ENCODE measurements at places on chromosomes 2 and 18.

DNA sequence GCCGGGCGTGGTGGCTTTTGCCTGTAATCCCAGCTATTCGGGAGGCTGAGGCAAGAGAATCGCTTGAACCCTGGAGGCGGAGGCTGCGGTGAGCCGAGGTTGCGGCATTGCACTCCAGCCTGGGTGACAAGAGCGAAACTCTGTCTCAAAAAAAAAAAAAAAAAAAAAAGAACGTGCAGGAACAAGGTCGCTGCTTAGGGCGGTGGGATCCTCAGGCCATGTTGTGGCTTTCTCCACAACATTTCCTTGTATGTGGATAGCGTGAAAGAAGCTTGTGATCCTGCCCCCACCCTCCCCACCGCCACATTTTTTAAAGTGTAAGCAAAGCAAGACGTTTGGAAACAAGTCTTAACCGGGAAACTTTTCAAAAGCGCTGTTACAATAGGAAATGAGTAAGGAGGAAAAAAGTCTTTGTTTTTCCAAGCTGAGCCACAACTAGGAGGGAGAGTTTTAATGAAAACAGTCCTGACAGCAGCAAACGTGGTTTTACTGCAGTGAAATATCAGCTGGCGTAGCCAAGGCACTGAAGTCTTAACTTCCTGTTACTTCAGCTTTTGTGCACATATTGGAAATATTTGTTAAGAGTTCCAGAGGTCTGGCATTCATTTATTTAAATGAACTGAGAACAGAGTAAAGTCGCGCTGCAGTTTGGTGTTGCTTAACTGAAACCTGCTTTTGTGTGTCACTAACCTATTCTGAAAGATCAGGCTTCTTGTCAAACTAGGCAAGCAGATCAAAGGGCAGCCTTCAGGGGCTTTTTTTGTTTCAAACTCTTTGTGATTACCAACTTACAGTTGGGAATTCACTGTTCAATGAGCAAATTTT, 3.8 kb downstream of the TGIF1 start:
- ATAC-seq, result no peak

- no peak for ATAC-seq
These were observed 722 bp downstream of the ACSL3 start for GRCh38 chr2:222861411-222862105.

DNA sequence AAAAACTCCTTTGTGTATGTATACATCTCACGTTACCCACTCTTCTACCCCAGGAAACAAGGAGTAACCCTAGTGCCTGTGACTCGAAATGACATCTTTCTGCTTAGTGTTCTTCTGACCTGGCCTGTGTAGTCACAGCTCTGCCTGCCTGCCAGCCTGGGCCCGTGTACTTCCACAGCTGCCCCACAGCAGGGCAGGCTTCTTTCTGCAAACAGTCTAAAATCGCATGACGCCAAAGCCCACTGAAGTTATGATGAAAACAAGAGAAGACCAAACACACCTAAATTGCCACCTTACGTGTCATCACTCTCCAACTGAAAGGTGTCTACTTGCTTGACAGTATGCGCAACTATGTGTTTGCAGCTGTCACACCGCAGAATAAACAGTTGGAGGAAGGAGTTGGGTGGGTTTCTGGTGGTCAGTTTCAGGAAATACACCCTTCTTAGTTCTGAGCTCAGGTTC, 1.5 kb downstream of the GAREM1 start:
- no peak for ATAC-seq

DNA sequence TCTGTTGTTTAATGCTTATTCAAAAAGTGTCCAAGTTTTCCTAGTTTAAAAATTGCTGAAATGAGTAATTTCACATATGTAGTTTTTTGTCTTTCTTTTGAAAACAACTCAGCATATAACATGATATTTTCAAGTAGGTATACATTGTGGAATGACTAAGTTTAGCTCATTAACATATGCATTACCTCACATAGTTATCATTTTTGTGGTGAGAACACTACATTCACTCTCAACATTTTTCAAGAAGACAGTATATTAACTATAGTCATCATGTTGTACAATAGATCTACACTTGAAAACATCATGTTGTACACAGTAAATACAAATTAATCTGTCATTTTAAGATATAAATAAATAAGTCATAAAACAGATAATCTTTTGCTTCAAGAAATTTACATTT, 340.0 kb downstream of the CCDC85A start:
- ATAC-seq, result peak; percentile 32

- no peak for ATAC-seq
These were observed 11.5 kb upstream of the SLC11A1 start for GRCh38 chr2:218370410-218371063.

- no peak for ATAC-seq
These were observed 320.3 kb upstream of the VRK2 start for GRCh38 chr2:57726294-57726693.

- no peak for ATAC-seq
These were observed 76.1 kb downstream of the EPB41L3 start for GRCh38 chr18:5467671-5468070.

DNA sequence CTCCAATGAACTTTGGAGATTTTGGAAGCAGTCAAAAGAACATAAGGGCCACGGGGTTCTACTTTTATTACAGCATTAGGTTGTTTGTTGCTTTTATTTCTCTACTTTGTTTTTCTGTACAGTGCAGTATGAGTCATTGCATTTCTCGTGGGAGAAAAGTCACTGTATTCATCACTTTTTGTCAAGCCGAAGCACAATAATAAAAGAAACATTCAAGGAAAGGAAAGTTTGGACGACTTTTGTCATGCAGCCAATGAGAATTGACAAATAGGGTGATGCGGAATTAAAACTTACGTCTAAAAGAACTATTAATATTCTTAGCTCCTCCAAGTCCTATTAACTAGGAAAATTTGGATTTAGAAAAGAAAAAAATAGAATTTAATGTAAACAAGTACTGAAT, 209.9 kb downstream of the TMEM182 start:
- ATAC-seq, result no peak

DNA sequence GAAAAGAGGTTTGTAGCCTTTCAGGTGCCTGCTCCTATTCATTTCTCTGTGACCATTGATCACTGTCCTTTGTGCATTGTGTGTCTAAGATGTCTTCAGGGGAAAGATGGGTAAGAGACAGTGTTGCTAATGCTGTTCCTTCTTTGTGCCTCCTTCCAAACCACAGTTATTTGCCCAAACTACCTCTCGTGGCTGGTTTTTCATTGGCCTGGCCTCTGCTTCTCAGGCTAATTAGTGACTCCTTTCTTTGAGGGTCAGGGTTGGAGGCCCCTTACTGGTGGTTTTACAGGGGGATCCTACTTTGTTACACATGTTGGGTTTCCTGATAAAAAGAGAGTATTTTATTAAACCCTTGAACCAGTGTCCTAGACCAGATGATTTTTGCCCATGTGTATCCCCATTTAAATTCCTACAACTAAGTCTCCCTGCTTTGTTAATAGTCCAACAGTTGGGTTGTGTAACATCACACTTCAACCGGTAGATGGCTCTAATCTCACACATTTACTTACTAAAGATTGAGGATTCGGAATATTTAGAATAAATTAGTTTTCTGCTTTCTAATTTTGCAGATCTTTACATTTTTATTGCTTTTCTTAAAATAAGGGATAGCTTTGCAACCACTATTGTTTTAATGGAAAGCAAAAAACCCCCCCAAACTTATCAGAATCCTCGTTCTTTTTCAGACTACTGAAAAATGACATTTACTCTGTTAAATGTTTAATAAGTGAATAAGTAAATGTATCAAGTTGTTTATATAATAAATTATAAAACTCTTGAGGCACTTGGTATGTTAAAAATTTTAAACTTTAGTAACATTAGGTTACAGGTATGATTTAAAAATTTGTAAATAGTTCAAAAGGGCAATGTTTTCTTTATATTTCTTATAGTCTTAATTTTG, 2.4 kb downstream of the MARS2 start:
- no peak for ATAC-seq

DNA sequence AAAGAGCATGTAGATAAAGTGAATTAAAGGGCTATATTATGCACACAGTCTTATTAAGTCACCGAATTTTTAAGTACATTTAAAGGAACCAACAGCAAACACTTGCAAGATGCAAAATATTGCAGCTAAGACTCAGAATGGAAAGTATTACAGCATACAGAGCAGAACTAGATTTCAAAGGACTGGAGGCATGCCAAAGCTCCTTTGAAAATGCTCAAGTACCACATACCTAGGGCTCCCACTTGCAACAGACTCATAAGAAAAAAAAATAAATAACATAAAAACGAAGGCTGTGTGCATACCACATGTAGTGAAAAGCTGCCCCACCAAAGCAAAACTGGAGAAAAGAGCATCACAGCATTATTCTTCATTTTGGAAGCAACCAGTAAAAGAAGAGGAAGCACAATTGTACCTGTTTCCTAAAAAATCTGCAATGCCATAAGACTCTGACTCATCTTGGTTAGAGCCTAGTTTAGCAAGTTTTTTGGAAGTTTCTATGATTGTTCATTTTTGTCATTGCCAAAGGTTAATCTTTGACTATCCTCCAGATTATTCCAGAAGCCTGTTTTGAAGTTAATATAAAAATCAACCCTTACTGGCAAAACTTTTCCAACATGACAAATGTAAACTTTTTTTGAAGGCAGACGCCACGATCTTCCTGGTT, 306.0 kb upstream of the COL3A1 start:
- no peak for ATAC-seq

DNA sequence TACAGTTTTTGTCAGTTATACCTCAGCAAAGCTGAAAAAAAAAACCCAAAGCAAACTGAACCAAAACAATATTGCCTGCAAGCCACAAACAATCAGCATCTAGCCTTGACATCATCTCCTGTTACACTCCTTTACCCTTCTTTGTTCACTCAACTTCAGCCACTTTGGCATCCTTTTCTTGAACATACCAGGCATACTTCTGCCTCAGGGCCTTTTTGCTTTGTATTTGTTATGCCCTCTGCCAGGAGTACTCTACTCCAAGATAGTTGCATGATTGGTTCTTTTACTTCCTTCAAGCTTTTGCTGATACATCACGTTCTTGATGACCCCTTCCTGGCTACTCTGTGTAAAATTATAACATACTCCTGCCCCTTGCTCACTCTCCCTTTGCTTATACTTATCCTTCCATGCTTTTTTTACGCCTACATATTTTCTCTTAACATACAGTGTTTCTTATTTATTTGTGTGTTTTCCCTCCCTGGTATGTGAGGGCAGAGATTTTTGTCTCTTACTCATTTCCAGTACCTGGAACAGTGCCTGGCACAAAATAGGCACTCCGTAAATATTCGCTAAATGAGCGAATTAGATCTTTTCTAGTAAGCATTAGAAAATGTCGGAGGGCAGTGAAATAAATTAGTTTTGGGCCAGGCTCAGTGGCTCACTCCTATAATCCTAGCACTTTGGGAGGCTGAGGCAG, 12.7 kb downstream of the ABI2 start:
- no peak for ATAC-seq

DNA sequence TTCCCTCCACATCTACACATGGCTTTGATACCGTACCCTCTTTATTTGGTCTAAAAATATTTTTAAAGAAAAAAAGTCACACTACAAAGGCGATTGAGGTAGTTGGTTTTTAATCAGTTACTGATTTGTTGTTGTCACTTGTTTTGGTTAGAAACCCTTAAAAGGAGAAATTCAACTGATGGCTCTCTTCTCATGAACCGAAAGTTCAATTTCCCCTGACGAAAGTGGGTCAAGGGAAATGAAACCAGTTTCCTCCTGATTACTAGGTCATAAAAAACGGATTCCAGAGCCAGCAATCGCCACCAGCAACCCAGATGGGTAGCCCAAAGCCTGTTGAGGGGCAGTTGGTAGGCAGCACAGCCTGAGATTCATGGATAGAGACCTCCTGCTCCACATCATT, 63.2 kb downstream of the DLGAP1 start:
- no peak for ATAC-seq

DNA sequence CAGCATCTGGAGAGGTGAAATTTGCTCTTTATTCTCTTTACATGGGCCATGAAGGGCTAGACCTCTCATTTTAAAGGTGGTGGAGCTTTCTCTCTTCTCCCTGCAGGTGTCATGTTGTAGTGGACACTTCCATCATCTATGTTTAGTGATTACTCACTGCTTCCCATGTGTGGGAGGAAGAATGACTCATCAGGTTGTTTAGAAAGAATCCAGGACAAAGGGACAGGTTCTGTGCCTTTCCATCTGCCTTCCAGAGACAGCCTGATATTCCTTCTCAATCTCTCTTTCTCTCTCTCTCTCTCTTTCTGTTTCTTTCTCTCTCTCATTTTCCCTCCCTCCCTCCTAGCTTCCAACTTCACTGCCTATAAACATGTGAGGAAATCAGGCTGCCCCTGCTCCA, 38.7 kb downstream of the SCG2 start:
- ATAC-seq, result peak; percentile 95

DNA sequence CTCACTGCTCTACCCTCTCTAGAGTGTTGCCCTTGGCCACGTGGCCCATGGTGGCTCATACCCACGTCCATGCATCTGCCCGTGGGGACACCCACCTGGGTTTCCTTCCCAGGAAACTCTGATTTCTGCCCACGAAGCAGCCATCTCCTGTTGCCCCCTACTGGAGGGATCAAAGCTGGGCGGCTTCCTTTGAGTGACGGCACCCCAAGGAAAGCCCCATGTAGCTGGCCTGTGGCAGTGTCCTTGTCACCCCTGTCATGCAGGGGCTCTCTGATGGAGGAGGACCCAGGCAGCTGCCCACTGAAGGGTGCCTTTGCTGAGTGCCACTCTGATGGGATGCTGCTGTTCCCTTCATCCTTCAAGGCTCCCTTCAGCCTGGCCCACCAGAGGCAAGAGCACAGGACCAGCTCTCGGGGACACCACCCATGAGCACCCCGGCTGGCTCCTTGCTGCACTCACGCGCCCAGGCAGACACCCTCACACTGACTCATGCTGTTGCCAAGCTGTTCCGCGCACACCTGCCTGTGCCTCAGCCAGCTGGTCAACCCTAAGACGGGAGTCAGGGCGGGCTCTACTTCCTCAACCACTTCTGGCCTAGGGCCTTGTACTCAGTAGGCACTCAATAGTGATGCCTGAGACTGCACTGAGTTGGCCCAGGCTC, 101.1 kb downstream of the CTIF start:
- no peak for ATAC-seq

DNA sequence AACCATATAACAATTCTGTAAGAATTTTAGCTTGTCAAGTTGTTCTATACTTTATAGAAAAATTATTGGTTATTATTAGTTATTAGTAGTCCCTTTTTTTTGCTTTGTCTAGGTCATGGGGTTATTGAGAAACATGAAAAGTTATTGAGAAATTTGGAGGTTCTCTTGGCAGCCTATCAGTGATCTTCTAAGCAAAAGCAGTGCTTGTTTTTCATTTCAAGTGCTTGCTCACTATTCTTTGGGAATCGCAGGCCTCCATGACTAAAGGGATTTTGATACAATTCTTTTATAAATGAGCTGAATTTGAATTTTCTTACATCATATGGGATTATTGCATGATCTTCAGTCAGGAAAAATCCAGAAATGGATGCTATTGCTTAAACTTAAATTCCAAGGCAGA, 25.8 kb downstream of the PLEKHA3 start:
- no peak for ATAC-seq

GRCh38 chr2:151855111-151855510, 26.9 kb upstream of the ARL5A start:
- ATAC-seq, result no peak

All from motor neuron (in vitro differentiated cells).